ENCODE measurements at places on chromosomes 13 and 19.

GRCh38 chr19:58060231-58060630 lies 1.1 kb downstream of the ZNF135 start:
- DNase-seq = no peak

- no peak for DNase-seq
Observed at GRCh38 chr19:38870612-38871011, 7.5 kb downstream of the RINL start.

GRCh38 chr13:27917121-27917947 lies 2.5 kb upstream of the PDX1 start:
- DNase-seq = no peak

GRCh38 chr19:31817971-31818797 lies 468.9 kb upstream of the TSHZ3 start:
- no peak for DNase-seq

DNA sequence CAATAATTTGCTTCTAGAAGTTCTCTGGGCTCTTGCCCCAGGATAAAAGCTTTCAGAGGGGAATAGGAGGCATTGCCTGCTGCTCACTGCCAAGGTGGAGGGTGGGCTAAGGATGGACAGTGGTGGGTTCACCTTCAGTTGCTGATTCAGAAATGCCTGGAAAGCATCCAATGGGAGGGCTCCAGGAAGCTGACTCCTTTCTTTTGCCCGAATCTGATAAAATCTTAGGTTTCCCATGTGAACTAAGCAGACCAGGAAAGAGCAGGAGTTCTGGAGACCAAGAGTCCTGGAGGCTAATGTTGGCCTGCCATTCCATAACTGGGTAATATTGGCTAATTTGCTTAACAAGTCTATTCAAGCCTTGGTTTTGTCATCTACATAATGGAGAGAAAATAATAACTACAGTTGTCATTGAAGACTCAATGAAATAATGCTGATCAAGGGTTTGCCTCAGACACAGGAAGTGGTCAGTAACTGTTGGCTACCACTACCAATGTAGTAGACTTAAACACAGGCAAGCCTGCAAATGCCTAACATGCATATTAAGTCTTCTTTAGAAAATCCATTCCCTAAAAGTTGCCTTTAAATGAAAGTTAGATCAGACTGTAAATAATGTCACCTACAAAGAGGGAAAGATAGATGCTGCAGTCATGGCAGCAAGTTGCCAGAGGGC lies 528.4 kb upstream of the NBEA start:
- DNase-seq = no peak

DNA sequence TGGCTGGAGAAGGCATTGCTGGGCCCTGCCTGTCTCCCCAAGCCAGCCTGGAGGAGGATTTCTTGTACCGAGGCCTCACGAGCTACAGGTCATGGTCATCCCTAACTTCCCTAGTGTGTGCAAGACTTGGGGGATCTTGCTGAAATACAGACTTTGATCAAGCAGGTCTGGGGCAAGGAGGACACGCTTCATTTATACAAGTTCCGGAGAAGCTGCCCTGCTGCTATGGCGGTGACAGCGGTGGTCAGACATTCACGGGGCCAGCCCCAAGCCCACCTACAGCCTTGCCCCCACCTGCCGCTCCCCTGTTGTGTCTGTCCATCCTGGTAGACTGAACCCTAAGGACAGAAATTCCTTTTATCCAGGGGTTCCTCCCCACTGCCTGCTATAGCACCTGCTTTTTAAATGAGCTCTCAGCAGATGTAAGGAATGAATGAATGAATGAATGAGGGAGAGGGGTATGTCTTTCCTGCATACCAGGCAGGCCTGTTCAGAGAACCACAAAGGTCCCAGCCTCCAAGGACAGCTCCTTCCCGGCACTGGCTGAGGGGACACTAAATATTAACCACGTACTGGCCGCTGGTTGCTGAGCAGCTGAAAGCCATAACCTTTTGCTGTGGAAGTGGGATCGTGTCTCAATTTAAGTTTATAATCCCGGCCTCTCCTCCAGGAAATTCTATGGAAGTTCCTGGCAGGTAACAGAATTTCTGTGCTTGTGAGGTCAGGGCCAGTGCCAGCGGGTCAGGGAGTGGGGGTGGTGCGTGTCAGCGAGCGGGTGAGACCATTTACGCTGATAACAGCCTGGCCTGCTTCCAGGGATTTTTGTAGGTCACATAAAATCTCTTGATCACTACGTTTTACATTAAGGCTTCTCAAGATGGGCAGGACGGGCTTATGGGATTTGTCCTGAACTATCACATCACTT lies 27.1 kb downstream of the TSSK6 start:
- DNase-seq = no peak

DNA sequence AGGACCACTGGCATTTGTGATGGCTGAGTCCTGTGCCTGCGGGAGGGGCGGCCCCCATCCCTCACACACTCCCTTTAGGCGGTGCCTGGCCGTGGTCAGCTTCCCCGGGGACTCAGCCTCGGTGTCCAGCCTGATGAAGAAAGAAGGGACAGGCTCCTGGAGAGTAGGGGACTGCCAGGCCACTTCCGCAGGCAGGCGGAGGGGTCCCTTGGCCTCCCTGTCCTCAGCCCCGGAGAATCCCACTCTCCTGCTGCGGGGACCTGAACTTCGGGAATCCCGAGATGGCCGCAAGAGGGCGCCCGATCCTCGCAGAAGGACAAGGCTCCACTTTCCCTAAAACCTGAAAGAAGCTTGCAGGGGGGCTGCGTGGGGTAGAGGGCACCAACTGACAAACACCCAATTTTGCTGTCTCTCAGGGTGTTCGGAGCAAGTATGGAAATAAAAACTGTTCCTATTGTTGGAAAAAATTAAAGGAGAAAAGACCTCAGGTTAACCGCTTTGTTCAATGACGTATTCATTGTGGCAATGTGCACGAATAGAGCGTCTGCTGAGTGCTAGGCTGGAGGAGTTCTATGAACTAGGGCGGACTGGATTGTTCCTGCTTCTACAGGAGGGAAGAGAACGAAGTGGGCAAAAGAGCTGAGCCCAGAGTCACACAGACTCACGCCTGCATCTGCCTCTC lies 297.3 kb downstream of the ZNF536 start:
- DNase-seq = no peak

DNA sequence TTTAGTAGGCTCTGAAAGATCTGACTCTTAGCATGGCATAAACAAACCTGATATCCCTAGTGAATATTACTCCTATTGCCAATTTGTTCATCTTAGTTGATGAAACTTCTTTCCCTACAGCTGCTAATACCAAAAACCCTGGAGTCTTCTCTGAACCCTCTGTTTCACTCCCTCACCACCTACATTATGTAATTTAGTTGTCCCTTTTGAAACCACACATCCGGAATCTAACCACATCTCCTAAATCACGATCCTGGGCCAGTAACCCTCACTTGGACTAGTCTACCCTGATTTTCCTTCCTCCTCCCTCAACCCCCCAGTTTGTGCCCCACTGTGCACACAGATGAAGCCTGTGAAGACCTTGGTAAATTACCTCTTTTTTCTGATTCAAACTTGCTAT lies 1.2 kb downstream of the ZNF256 start:
- DNase-seq = no peak

DNA sequence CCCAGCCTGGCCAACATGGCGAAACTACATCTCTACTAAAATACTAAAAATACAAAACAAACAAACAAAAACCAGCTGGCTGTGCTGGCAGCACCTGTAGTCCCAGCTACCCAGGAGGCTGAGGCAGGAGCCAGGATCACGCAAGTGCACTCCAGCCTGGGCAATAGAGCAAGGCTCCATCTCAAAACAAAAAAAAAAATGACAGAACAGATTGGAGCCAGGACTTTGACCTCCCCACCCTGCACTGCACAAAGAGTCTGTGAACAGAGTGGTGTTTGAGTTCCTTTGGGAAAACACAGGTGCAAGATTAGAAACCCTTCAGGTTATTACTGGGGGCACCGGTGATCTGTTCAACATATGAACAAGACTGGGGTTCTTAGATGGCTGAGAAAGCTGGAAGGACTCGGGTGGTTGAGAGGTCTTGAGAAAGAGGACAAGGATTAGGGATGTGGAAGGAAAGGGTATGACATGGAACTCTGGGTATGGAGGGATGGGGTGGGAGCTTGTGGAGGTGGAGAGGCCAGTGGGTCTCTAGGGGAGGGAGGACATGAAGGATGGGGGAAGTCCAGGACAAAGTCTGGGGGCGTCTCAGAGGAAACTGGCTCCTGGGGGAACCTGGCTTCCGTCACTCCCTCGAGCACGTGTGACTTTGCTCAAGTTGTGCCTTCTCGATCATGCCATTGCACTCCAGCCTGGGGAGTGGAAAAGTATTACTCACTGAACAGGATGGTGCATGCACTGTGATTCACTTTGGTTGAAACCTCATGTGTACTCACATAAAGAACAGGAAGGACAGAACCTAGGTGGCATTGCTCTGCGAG lies 25.9 kb downstream of the RCN3 start:
- DNase-seq = no peak

DNA sequence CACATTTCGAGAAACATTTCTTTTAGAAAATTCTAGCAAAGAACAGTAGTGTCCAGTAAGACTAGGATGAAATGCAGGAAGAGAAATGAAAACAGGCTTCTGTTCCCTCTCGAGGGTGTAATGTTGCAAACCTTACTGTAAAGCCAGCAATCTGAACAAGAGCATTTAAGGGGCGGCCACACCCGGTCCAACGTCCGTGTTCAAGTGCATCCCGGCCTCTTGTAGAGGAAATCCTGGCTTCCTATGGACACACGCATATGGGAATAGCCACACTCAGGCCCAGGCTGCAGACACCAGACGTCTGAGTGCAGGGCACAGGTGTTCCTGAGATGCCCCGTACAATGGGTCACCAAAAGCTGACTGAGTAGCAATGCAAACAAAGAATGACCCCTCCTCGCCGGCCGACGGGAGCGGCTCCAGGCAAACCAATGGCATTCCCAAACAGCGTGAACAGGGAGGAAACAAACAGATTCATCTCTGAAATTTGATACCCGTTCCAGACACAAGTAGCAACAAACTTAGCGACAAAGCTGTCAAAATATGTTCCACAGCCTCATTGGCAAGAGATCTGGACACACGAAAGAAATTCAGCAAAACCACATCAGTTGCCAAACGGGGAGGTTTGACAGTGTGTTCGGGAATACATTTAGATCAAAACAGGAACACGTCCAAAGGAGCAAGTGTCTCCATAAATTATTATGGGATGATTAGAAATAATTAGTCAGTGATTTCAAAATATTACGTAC lies 278.6 kb upstream of the TSHZ3 start:
- DNase-seq = no peak

DNA sequence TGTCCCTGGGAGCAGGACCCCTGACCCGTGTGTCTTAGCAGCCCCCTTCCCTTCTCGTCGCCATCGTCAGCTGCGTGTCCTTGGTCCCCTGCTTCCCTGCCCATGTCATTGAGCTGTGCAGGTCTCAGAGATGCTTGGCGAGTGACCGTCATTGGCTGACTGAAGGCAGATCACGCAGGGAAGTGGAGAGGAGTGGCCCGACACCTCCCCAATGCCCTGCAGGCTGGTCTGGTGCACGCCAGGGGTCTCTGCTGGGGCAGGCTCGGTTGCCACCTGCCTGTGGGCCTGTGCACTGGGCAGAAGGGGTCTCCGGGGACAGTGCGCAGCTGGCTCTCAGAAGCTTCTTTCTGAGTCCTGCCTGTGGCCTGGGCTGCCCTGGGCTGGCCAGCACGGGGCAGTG lies 6.2 kb downstream of the GNA11 start:
- no peak for DNase-seq

DNA sequence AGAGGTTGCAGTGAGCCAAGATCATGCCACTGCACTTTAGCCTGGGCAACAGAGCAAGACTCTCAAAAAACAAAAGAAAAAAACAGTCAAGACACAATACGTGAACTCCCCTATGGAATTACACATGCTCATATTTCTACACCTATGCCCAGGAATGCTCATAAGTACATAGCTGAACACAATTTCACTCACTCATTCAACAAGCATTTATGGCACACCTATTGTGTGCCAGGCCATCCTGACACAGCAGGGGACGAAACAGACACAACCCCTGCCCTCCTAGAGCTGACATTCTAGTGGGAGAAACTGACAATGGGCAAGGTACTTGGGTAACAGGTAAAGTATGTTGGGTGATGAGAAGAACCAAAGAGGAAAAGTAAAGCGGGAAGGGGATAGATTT lies 9.5 kb downstream of the AXL start:
- DNase-seq = no peak
